ENCODE measurements at places on chromosomes 13 and 19. TPM values are rescaled to one million over a fixed set of nuclear protein-coding genes. Genes with fewer than 3 reads are reported as not detected.

The TEKTIP1 gene
- total RNA-seq = not detected

The NUDT15 gene
- total RNA-seq = 47.9 TPM

- DNase-seq = no peak
Observed at GRCh38 chr13:48536621-48537250, 3.9 kb upstream of the RCBTB2 start.

DNA sequence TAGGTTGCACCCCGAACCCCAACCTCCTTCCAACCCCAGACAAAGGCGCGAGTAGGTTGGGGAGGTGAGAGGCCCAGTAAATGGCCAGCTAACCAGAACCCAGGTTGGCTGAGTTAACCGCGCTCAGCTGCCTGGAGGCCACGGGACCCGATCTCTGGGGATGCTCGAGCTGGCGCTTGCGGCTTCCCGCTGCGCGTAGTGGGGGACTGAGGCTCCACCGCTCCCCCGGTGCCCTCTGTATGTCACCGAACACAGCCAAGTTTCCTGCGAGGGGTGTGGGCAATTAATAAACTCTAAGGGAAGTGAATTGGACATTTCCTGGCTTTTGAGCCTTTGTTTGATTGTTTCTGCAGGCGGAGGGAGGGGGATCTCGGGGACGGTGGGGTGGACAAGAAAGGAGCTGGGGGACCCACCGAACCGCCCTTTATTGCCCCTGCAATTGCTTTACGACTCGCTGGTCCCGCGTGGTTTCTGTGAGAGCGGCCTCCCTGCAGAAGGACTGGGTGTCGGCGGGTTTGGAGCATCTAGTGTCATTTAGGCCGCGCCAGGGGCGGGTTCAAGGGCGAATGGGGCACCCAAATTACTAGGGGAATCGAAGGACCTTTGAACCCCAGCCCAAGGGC, 3.5 kb upstream of the ZIC5 start:
- DNase-seq = no peak

The PRSS57 gene
- total RNA-seq = not detected

The F2RL3 gene
- 0.50 TPM for total RNA-seq

- DNase-seq = no peak
Observed at GRCh38 chr13:98349731-98350305, 172.7 kb upstream of the RNF113B start.

GRCh38 chr13:26502826-26503225, 54.7 kb upstream of the WASF3 start:
- DNase-seq = no peak

DNA sequence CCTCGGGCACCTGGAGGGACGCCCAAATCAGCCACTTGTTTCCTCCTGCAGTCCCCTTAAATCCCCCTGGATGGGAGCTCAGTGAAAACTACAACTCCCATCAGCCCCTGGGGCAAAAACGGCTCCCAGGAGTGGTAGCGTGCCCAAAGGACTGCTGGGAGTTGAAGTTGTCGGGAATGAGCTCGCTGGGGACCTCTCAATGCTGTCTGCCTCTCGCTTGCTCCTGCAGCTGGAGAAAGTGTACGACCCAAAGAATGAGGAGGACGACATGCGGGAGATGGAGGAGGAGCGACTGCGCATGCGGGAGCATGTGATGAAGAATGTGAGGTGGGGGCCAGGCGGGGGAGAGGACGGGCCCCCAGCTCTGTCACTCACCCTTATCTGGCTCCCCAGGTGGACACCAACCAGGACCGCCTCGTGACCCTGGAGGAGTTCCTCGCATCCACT, 14.7 kb upstream of the DHDH start:
- DNase-seq = no peak

DNA sequence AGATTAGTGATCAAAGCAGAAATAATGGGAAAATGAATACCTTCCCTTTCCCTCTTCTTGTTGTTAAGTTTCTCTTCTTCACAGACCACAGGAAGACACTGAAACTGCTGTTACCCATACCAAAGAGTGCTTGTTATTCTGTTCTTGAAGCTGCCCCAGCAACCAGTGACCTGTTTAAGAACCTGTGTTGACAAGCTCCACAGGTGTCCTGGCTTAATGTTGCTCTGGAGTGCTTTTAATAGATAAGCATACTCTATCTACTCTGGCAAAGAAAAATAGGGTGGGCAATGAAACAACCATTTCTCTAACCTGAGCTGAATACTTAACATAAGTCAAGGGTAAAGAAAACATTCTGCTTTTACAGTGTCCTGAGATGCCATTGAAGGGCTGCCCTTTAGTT, 506.7 kb upstream of the GPC6 start:
- no peak for DNase-seq

DNA sequence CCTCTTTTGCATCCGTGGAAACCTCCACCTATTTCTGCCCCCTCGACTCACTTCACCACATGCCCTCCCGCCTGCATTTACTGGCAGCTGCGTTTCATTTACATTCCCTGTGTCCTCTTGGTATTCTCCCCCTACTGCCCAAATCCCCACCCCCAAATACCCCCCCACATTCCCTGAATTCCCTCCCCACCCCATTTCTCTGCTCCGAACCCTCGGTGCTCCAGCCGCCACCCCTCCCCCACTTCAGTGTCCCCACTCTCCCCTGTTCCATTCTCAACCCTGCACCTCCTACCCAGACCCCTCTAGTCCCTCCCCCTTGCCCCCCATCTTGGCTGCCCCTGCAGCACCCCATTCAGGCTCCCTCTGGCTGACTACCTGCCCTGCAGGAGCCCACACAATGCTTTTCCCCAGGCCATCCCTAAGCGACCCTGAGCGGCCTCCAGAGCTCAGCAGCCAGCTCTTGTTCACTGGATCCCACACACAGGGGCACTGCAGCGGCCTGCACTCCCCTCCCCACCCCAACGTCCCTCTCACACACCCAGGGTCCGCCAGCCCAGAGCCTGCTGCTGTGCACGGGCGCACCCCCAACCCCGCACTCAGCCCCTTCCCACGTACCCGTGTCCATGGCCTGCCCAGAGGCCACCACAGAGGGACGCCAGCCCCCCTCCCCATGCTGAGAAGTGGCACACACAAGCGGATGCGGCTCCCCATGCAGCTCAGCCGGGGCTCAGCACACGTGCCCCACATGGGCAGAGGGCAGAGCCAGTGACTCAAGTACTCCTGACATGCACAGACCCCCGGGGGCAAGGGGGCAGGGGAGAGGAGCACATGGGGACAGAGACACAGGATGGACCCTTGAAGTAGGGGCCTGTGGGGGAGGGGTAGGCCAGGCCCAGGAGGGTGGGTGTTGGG, 26.3 kb downstream of the SHANK1 start:
- DNase-seq = no peak

- no peak for DNase-seq
Observed at GRCh38 chr19:6667114-6667627, 2.8 kb downstream of the TNFSF14 start.

The IZUMO2 gene
- not detected for total RNA-seq

The SMIM44 gene
- total RNA-seq = not detected

DNA sequence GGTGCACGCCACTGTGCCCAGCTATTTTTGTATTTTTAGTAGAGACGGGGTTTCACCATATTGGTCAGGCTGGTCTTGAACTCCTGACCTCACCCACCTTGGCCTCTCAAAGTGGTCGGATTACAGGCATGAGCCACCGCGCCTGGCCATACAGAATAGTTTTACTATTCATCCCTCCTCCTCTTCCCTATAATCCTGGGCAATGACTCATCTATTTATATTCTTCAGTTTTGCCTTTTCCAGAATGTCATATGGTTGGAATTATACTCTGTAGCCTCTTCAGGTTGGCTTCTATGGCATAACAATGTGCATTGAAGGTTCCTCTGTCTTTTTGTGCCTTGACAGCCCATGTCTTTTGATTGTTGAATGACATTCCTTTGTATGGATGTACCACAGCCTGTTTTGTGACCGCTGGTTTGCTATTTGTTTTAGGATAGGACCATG, 22.2 kb upstream of the LRP3 start:
- DNase-seq = peak; percentile 73

The PLK5 gene
- total RNA-seq = not detected

The ZNF793 gene
- not detected for total RNA-seq

GRCh38 chr19:10603084-10603872, 16.2 kb upstream of the AP1M2 start:
- peak; percentile 58 for DNase-seq

DNA sequence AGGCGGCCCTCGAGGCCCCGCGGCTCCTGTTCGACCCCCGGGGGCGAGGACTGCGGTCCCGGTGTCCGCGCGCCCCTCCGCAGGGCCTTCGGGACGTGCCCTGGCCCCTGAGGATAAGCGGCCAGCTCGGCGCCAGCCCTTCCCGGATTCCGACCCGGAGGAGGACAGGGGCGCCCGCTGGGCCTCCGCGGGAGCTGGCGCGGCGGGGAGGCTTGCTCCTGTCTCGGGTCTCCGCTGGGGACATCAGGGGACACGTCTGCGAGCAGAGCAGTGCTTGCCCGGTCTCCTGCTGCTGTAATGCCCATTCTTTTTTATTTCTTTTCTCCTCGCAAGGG, 829 bp downstream of the B3GLCT start:
- peak; percentile 60 for DNase-seq

The METTL21C gene
- total RNA-seq = not detected

The RDH8 gene
- not detected for total RNA-seq

GRCh38 chr13:29892151-29892550, 41.7 kb upstream of the UBL3 start:
- no peak for DNase-seq

The CGB1 gene
- 1.00 TPM for total RNA-seq

DNA sequence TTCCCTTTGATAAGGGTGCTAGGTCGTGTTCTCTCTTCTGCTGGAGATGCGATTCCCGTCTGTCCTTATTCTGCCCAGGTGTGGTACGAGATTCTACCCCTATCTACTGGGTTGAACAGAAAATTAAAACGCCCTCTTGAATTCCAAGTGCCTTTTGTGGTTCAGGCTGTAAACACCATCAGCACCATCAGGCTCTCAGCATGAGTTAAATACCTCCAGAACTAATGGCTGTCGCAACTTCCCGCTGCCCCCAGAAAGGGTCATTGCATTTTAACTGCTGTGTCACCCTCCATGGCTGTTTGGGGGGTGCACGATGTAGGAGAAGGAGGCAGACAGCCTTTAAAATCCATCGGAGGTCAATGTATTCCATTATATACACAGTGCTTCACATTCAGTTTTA, 177.4 kb downstream of the OXGR1 start:
- no peak for DNase-seq

GRCh38 chr19:33849551-33850147, 53.0 kb downstream of the KCTD15 start:
- DNase-seq = no peak

The ACP7 gene
- not detected for total RNA-seq

GRCh38 chr19:53463263-53463662, 4.3 kb upstream of the ZNF813 start:
- DNase-seq = no peak

GRCh38 chr13:33968520-33969507, 150.9 kb downstream of the RFC3 start:
- DNase-seq = no peak

DNA sequence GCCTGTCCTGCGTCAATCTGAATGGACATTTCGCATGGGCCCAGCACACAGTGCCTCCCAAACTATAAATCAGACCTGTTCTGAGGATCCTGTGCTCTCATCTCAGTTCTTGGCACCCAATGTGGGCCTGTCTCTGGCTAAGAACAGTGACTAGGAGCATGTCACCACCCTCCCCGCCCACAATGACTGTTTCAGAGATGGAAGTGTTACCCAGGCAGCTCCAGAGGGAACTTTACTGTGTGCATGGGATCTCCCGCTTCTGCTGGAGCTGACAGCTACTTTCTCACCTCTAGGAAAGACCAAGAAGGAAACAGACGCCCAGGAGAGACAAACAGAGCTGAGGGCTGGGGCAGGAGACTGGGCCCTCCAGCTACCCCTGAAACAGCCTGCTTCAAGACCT, 45.0 kb downstream of the KCTD15 start:
- no peak for DNase-seq

GRCh38 chr13:22256111-22256639, 585.3 kb downstream of the FGF9 start:
- DNase-seq = no peak

DNA sequence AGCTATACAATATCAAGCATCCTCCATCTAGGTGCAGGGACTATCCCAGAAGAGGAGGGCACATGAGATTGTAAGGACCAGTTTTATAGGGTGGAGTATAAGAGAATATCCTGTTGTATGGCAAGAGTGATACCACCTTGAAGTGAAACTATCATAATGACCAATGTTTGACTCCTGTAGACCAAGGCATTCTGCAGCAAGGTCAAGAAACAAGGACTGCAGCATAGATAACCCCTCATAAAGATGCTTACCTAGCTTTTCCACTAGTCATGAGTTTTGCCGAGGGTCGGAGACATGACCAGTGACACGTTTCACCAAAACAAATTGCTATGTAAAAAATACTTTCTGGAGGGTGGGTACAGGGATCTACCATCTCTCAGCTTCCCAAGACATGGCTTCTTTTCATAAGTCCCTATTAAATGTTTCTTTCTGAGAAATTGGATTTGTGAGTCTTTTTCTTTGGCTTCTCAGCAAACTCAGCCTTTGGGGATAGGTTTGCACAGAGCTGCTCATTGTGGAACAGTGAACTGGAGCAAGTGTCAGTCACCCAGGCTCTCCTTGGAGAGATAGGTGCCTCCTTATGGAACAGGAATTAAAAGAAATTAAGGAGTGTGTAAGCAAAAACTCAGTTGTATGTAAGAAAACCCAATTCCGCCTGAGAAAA, 28.2 kb upstream of the CYSLTR2 start:
- no peak for DNase-seq

- DNase-seq = no peak
Observed at GRCh38 chr13:26663791-26664190, 96.8 kb downstream of the GPR12 start.

The JSRP1 gene
- not detected for total RNA-seq

DNA sequence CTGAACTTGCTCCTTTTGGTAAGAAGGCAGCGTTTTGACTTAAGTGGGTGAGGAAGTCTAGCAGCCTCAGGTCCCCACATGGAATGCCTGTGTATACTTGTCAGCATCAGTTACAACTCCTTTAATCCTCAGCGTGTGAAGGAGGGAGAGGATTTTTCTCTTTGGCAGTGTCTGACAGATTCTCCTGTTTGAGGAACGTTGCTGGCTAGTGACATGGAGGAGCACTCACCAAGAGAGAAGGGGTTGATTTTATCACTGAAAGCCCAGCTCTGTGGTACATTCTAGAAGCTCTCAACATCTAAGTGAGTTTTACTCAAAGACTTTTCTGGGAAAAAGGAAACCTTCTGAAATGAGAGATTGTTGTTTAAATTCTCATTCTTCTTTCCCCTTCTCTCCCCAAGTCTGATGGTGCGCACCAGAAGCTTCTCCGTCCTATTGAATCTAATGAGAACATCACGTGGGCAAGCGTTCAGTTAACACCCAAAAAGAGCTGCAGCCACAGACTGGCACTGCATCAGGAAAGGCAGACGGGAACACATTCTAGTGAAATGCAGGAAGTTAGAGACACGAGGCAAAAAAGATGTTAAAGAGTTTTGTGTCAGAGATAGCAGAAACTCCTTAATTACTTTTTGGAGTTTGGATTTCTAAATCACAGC, 58.2 kb downstream of the GJA3 start:
- DNase-seq = no peak

The SEMA6B gene
- 0.08 TPM for total RNA-seq
